NCI-H1092 treated with DMSO at 0.1 percent for 48 hours (cell line): ENCODE measurements at places on chromosomes 5 and 9.

GRCh38 chr5:134120386-134121138 lies 6.1 kb downstream of the TCF7 start:
- DNase-seq: no peak

GRCh38 chr5:172805736-172806255 lies 28.3 kb upstream of the ERGIC1 start:
- no peak for DNase-seq

DNA sequence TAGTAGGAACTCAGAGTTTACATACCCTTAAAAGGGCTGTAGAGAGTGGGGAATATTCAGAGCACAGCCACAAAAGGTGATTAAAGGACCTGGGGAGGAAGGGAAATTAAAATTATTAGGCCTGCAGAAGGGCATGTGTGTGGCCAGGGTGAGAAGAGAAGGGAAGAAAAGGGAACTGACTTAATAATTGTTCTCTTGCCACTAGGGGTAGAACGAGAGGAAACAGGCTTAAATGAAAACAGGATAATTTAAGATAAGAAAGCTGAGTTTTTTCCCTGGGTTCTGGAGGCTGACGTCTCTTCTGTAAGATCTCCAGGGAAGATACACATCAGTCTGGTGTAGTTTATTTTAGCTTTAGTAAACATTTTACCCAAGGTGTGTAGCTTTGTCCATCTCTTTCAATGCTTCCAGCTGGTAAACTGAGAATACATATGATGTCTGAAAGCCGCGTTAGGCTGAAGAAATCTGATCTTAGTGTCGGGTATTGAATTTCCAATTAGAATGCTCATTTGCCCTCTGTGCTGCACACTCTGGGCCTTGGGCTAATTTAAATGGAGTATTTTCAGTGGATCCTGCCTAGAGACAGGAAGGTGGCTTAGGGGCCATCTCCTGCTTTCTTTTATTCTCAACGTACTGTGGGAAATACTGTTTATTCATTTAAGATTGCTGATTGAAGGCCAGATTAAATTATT lies 416.8 kb downstream of the TMEM38B start:
- peak; percentile 92 for DNase-seq

GRCh38 chr9:120183615-120184014 lies 396.4 kb downstream of the CDK5RAP2 start:
- peak; percentile 57 for DNase-seq

GRCh38 chr9:133854048-133854447 lies 115.9 kb upstream of the SARDH start:
- no peak for DNase-seq

GRCh38 chr9:98886691-98887229 lies 56.9 kb upstream of the COL15A1 start:
- DNase-seq: no peak

- DNase-seq: no peak
Observed at GRCh38 chr5:104045987-104046386, 483.4 kb upstream of the NUDT12 start.

- DNase-seq: no peak
Observed at GRCh38 chr9:137314561-137315560, 12.8 kb upstream of the NRARP start.

- DNase-seq: peak; percentile 7
Observed at GRCh38 chr5:143065996-143066522, 295.9 kb downstream of the ARHGAP26 start.
